Tibial nerve (tissue), 4 donors: ENCODE measurements at places on chromosomes 5 and 9. TPM values are rescaled to one million over a fixed set of nuclear protein-coding genes. Genes with fewer than 3 reads are reported as not detected.
A peak's percentile ranks its signal among the peaks of the same experiment; 100 is the strongest.

DNA sequence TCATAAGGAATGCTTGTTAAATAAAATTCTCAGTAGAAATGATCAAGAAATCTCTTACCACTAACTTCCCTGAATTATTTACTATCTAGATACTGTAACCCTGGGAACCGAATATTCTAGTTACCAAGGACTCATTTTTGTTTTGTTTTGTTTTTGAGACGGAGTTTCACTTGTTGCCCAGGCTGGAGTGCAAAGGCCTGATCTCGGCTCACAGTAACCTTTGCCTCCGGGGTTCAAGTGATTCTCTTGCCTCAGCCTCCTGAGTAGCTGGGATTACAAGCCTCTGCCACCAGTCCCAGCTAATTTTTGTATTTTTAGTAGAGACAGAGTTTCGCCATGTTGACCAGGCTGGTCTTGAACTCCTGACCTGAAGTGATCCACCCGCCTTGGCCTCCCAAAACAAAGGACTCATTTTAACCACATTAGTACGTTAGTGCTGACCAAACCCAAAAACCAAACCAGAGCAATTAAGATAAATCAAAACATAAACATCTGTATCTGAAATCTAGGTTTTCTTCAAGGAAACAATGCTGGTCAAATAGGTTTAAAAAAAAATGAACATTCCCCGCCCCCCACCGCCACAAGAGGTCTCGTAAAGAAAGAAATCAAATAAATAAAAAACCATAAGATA lies 3.7 kb downstream of the TXN start:
- H3K36me3 ChIP-seq: no peaks in the 10 kb centered on the region
- peaks cover 11% of the 10 kb centered on the region for H3K4me1 ChIP-seq
- no peaks in the 10 kb centered on the region for H3K27me3 ChIP-seq
- H3K4me3 ChIP-seq: no peak overlapping the region
- DNase-seq: no peak

DNA sequence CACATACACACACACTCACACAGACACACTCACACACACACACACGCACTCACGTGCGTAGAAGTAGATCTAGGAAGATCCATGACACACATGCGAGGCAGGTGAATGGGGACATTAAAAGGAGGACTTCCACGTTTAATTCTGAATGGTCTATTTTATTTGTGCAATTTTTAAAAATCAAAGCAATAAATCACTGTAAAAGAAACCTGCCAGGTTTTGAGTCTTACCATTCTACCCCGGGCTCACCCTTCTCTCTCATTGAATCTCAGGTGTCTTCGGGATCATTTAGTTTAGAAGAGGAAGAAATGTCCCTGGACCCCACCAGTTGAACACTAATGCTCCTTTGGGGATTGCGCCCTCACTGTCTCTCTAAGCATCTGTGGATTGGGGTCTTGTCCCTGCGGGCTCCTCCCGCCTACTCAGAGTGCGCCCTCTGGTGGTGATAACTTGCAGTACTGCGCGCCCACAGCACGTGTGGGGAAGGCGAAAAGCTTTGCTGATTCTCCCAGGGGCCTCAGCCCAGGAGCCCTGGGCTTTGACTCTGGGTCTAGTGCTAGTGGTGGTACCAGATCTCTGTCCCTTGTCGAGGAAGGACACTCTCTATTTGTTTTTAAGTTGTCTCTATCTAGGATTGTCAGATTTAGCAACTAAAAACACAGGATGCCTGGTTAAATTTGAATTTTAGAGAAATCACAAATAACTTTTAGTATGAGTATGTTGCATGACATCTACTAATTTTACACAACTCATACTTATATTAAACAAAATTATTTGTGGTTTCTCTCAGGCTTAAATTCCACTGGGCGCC lies 34.8 kb downstream of the BOD1 start:
- no peak overlapping the region for H3K27ac ChIP-seq
- no peak for DNase-seq
- H3K4me3 ChIP-seq: no peak overlapping the region
- H3K27me3 ChIP-seq: no peaks in the 10 kb centered on the region
- peaks cover 8% of the 10 kb centered on the region for H3K36me3 ChIP-seq

DNA sequence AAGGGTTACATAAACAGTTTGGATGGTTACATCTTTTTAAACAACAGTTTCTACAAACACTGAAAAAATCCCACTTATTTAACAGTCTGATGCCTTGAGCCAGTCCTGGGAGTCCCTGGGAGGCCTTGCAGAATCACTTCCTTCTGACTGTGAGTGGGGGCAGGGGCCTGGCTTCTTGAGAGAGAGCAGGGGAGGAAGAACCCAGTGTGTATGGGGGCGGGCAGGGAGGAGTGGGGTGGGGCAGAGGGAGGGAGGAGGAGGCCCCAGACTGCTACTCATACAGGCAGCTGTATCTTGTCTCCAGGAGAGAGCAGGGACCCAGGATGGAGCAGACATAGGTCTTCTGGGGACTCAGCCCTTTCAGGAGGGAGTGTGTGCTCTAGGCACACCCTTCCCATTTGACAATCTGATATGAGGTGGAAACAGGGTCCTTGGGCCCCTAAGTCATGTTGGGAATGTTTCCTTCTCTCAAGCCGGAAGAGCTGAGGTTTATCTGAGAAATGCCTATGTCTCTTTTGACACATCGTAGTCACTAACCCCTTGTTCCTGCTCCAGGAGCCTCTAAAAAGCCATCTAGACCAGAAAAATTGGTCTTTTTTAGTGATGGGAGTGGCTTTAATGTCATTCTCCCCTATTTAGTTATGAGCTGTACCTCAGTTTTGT lies 52.8 kb downstream of the IRF1 start:
- no peaks in the 10 kb centered on the region for H3K27me3 ChIP-seq
- H3K27ac ChIP-seq: peak overlapping the region; percentile 34
- H3K4me3 ChIP-seq: no peak overlapping the region
- peak; percentile 67 for DNase-seq

Gene CCDC192
- 2.1 TPM for total RNA-seq

Gene IFNK
- not detected for total RNA-seq

Gene POLK
- total RNA-seq: 57.9 TPM
